Progenitor cell of endocrine pancreas (in vitro differentiated cells): ENCODE measurements at places on chromosomes 2 and 18. TPM values are rescaled to one million over a fixed set of nuclear protein-coding genes. Genes with fewer than 3 reads are reported as not detected.

DNA sequence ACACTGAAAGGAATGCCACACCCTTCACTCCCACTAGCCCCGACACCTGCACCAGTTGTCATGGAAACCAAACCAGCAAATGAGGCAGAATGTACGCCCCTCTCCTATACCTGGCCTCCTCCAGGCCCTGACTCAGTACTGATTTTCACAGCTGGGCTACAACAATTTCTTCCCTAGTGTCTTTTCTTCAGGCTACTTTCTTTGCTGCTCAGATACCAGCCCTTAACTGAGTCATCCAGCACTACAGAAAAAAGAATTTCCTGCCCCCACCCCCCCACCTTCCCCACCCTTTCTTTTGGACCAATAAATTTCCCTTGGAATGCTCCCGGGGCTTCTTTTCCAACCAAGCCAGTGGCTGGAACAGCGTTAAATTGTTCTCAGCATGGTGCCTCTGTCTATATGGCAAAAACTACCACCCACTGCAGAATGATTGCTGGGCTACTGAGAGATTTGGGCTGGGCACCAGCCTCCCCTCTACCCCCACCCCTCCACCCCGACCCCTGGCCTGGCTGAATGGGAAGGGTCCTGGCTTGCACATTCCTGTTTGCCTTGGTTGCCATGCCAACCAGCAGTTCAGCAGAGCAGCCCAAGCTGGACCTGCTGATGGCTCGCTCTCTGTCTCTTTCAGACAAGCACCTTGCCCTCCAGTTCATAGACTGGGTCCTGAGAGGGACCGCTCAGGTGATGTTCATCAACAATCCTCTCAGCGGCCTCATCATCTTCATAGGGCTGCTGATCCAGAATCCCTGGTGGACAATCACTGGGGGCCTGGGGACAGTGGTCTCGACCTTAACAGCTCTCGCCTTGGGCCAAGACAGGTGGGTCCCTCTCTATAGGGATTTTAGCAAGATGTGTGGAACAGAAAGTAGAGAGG lies 11.3 kb downstream of the SLC14A2 start:
- DNase-seq = no peak

The STPG4 gene
- 0.33 and 0.34 TPM in 2 replicates for total RNA-seq

The G6PC2 gene
- not detected in 2 replicates for total RNA-seq

- DNase-seq = no peak
Measured at GRCh38 chr18:45328296-45328695, 287.0 kb upstream of the SLC14A2 start.

The UGT1A3 gene
- not detected in 2 replicates for total RNA-seq

DNA sequence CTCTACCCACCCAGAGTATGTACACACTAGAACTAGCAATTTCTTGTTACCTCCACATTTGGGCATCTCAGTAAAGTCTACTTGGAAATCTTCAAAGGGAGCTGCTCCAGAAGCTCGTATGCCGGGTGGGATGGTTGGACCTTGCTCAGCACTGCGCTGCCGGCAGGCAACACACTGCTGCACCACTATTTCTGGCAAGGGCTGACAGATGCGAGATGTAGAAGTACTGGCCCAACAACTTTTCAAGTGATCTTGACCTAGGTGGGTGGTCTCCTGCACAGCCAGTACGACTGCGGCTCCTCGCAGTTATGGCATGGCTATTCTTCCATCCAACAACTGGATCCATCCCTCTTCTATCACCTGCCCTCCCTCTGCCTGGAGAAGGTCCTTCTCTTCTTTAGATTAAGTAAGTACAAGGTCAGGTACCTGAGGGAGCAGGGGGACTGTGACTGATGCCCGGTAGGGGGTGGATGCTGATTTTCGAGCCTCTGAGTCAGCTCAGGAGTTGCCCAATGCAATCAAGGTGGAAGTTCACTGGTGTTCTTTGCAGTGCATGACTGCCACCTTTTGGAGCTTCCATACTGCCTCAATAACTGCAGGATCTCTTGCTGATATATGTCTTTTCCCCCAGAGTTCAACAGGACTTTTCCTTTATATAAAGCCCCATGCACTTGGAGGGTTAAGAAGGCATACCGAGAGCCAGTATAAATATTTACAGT lies 100.4 kb upstream of the SLC1A4 start:
- no peak for DNase-seq

DNA sequence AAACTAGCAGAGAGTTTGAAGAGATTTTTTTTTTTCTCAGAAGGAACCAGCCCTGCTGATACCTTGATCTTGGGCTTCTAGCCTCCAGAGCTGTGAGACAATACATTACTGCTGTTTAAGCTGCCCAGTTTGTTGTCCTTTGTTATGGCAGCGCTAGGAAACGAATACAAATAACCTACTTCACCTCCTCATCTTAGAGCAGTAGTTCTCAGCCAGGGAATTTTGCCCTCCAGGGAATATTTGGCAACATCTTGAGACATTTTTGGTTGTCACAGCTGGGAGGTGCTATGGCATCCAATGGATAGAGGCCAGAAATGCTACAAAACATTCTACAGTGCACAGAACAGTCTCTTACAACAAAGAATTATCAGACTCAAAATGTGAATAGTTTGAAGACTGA lies 43.9 kb upstream of the BCL11A start:
- DNase-seq = no peak

The ABCG5 gene
- not detected in 2 replicates for total RNA-seq
